Esophagus muscularis mucosa (tissue), 4 donors: ENCODE measurements at places on chromosomes 2 and 18.

DNA sequence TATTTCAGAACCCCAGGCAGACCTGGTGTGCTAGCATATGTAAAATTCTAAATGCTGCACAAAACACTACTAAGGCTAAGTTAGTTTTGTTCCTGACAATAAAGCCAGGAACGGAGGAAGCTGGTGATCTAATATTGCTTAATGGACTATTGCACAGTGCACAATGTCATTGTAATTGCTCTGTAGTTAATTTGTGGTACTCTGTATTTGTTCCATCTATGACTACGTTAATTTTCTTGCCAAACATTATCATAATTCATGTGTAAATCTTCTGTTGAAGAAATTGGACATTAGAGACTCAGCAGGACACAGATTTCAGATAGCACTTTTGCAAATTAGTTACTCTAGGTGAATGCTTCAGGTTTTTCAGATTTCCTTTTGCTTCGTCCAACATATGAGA, 232.3 kb downstream of the RIT2 start:
- no peak for DNase-seq

DNA sequence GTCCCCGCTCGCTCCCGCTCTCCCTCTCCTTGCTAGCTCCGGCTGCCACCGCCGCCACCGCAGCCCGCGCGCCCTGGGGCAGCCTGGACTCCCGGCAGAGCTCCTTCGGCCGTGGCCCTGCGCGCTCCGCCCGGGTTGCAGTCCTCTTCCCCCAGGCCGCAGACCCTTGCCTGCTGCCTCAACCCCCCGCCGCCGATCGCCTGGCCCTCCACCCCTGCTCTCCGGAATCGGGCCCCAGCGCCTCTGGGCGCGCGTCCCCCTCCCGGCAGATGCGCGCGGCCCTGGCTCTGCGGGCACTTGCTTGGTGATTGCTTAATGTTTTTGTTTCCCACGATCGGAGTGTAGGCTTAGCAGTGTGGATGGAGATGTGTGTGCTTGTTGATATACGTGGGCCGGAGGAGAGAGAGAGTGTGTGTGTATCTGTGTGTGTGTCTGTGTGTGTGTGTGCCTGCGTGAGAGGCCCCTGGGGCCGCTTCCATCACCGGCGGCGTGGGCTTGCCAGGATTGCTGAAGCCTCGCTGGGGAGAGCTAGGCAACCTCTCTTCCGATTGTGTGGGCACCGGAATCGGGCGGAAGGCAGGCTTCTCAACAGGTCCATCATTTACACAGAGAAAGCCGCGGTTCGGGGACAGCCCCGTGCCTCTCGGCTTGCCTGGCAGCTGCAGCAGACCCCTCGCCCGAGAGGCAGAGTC, 877 bp downstream of the INHBB start:
- DNase-seq, result no peak

- no peak for DNase-seq
These were observed 1.7 kb upstream of the PER2 start for GRCh38 chr2:238290091-238290509.

GRCh38 chr2:103959174-103960128, 894.5 kb upstream of the POU3F3 start:
- no peak for DNase-seq

- no peak for DNase-seq
These were observed 200.0 kb downstream of the TSN start for GRCh38 chr2:121955426-121955825.

DNA sequence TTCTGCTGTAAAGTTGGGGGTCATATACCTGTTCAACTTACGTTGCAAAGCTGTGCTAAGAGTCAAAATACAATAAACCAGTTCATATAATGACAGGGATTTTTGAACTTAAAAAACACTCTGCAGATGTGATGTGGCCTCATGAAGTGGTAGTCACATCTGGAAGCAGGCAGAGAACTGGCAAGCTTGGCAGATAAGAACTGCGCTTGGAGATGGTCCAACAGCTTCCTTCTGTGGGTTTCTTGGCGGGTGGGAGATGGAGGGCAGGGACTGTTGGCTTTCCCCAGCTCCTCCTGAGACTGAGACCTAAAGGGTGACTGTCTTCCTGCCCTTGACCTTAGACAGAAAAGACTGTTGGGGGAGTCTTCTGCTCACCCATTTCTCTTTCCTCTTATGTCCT, 140.4 kb downstream of the CTIF start:
- DNase-seq, result no peak

- no peak for DNase-seq
These were observed 582.5 kb upstream of the HNMT start for GRCh38 chr2:137381731-137382130.

DNA sequence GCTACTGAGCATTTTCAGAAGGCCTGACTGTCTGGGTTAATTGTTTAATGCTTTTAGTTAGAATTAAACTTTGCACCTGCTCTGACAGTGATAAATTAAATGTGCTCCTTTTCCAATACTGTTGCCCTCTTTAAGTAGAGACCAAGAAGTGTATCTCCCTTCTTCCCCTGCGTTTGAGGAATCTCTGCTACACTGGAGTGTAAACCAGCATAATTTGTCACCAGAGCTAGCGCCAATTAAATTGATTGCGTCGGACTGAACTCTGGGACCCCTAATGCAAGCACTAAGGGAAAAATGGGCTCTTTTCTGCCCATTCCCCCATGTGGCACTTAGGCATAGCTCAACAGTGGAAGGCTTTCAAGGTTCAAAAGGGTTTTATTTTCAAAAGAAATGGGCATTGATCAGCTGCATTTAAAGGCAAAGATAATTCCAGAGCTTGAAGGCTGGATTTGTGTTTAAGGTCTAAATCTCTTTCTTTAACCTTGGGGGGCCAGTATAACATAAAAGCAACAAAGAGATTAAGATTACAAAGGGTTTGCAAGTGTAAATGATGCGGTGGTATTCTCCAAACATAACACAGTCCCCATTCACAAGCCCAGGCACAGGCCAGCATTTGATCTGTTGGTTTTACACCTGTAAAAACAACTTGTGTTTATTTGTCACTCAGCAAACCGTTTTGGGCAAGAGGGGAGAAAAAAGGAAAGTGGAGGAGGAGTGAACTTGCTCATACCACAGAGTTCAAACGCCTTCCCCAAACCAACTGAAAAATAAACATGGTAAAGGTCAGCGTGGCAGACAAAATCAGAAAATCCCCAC, 427.6 kb downstream of the BCL11A start:
- DNase-seq, result no peak

DNA sequence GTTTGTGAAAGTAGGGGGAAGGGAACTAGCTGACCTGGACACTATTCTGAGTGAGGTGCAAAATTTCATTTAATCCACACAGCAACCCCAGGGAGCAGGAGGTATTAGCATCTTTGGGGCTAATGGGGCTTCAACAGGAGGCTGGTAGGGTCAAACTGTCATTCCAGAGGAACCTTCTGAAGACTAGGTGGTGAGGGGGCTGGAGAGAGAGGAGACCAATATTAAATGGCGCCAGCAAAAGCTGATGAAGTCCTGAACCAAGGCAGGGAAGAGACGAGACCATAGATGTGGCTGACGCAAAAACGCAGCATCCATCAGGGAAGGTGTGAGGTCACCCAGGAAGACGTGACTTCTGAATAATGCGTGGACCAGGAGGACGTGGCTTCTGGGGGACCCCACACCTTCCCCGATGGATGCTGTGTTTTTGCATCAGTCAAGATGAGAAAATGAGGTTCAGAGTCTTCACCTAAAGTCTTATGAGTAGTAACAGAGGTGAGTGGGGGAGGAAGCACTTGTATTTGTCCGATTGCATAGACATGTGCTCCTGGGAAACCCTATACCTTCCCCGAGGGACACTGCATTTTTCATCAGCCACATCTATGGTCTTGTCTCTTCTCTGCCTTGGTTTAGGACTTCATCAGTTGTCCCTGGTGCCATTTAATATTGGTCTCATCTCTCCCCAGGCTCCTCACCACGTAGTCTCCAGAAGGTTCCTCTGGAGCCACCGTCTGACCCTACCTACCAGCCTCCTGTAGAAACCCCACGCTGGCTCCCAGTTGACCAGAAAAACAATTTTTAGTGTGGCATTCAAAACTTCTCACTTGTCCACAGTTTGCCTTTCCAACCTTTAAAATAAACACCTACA, 188.6 kb downstream of the MYCN start:
- peak; percentile 45 for DNase-seq
